CD4-positive, alpha-beta T cell treated with Interleukin-6 at 100 ng/mL for 8 hours (primary cell): ENCODE measurements at places on chromosomes 7 and 10.

DNA sequence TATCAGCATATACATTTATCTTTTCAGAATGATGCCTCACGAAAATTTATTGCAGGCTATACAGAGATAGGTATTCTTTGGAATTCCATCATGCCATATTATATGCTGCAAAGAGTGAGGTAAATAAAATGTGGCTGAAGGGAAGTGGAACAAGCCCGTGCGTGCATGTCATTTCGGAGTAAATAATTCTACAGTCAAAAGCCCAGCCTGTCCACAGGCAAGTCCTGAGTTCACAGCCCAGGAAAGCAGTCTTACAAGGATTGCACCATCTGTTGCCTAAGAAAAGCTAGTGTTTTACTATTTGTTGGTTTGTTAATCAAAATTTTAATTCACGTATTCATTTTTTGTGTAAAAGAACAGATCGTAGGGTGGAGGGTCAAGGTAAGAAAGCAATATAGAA lies 292.4 kb upstream of the AKR1E2 start:
- DNase-seq: no peak

DNA sequence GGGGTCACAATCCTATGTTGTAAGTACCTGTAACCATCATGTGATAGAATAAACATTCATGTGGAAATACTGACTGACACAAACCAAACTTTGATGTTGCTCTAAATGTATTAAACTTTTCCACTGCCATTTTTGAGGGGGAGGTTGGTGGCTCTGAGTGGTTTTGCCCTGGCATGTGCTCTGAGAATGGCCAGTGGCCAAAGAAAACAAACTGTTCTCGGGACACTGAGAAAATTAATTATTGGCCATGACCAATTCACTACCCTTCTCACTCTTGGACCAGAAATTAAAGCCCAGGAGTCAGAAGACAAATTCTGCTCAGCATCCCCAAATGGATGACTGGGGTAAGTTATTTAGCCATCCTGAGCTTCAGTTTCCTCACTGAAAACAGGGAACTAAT lies 195.9 kb downstream of the XPNPEP1 start:
- no peak for DNase-seq

GRCh38 chr10:121928528-121928884 lies 675 bp upstream of the ATE1 start:
- DNase-seq: no peak

DNA sequence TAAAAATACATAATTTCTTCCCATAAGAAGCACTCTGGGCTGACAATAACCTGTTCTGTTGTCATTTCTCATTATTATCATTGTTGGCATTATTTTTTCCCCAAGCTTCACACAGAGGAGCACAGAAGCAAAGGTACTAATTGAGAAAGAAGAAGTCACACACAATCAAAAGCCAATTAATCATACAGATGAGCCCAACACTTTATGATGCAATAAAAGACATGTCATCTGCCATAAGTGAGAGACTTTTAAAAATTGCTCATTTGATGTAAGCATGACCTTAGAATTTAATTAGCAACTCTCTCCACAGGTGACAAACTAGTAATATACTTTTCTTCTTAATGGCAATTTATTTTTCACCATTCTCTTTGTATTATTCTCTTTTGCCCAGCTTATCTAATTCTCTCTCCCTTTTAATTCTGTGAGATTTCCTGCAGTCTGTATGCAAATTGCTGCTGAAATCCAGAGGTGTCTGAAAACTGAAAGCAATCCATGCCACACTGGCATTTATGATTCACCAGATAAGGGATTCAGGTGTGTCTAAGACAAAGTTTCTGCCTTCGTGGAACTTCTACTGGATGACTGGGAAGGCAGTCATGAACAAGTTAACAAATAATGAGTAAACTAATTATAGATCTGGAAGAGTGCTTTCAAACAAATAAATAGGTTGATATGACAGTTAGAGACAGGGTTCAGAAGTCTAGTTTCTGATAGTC lies 203.5 kb downstream of the CHCHD3 start:
- no peak for DNase-seq

GRCh38 chr7:27522566-27522965 lies 140.1 kb downstream of the HIBADH start:
- no peak for DNase-seq

- DNase-seq: no peak
Observed at GRCh38 chr7:116356333-116356965, 143.1 kb upstream of the CAV2 start.

DNA sequence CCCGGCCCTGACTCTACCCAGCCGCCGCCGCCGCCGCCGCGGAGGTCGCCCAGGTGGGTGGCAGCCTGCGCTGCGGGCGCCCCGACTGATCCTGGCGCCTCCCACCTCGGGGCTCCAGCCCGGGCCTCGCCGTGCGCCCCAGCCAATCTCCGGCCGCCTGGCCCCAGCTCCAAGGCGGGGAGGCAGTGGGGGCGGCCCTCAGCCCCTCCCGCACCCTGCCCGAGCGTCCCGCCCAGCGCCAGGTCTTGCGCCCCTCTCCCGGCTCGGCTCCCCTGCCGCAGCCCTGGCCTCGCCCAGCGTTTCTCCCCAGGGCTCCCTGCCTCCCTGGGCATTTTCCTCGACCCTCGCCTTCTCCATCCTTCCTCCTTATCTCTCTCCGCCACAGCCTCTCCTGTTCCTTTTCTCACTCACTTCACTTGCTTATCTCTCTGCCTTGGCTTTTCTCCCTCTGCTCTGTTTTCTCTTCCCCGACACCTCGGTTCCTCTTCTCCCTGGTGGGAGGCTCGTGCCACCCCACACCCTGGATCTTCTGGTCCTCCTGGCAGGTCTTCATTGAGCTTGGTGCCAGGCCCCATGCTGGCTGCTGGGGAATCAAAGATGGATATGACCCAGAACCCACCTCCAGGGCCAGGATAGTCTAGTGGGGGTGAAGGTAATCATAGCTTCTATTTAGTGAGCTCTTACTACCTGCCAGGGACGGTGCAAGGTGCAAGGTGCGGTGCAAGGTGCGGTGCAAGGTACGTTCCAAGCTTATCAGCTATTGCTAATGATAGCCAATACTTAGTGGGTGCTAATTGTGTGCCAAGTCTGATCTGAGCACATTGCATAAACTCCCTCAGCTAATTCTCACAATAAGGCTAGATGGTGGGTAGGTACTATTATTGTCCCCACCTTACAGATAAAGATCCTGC lies at the start of gene SFRP5:
Gene SFRP5, minus strand, starts transcription at position 87 of the 911 bp plus-strand sequence. CDS start 166 bp downstream, outside the sequence.
- DNase-seq: no peak

DNA sequence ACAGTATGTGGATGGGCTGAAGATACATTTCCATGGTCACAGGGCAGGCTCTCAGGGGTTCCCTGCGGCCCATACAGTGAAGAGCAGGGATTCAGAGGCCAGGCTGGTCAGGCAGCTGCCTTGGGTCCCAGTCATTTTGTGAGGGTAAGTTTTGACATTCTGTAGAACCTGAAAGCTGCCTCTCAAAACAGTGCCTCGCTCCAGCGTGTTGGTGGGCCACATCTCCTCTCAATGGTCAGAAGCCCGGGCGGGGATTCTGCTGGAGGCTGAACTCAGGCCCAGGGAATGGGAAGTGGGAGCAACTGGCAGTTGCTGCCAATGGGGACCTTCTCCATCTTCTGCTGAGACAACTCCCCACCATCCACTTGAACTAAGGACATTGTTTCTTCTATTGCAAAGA lies 190.0 kb downstream of the PTPN20 start:
- no peak for DNase-seq

DNA sequence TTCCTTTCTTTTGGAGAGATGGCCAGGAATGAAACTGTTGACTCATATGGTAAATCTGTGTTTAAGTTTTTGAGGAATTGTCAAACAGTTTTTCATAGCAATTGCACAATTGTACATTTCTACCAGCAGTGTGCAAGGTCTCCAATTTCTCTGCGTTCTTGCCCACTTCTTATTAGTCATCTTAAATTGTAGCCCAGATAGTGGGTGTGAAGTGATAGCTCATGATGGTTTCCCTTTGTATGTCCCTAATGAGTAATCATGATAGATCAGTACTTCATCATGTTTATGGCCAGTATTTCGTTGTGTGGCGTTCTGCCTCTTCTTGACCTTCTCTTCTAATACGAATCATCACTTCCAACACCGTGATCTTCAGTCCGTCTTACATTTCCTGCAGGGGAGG lies 136.3 kb downstream of the DOCK1 start:
- DNase-seq: no peak

DNA sequence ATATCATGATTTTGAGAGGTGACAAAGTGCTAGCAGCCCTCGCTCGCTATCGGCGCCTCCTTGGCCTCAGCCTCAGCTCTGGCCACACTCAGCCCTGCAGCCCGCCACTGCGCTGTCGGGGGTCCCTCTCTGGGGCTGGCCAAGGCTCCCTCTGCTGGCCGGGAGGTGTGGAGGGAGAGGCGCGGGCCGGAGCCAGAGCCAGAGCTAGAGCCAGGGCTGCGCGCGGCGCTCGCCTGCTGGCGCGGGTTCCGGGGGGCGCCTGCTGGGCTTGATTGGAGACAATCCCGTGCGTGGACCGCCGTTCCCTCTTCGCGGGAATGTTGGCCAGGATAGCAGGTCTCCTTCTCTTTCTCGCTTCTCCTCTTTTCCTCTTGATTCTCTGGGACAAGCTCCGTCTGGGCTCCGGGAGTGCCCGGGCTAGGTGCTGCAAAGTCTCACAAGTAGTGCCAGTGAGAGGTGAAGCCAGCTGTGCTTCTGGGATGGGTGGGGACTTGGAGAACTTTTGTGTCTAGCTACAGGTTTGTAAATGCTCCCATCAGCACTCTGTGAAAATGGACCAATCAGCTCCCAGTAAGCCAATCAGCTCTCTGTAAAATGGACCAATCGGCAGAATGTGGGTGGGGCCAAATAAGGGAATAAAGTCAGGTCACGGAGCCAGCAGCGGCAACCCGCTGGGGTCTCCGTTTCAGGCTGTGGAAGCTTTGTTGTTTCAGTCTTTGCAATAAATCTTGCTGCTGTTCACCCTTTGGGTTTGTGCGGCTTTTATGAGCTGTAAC lies 43.4 kb upstream of the ELMO1 start:
- DNase-seq: no peak

- DNase-seq: no peak
Observed at GRCh38 chr10:101570428-101571270, 17.4 kb downstream of the POLL start.

DNA sequence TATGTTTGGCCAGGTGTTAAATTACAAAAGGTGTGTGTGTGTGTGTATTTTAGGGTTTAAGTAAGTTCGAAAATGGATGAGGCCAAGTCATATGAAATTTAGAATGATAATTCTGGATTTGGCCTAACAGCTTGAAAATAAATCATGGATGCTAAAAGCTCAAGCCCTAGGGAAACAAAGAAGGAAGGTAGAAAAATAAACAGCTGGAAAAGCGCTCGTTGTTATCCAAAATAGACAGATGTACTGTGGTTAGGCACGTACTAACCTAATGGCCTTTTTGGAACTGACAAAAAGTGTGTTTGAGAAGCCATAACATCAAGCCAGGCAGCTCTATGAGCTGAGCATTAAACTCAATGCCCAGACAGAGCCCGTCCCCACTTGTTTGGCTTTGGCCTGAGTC lies 17.5 kb upstream of the PALS2 start:
- DNase-seq: no peak

GRCh38 chr7:514651-515598 lies 4.7 kb downstream of the PDGFA start:
- DNase-seq: no peak

DNA sequence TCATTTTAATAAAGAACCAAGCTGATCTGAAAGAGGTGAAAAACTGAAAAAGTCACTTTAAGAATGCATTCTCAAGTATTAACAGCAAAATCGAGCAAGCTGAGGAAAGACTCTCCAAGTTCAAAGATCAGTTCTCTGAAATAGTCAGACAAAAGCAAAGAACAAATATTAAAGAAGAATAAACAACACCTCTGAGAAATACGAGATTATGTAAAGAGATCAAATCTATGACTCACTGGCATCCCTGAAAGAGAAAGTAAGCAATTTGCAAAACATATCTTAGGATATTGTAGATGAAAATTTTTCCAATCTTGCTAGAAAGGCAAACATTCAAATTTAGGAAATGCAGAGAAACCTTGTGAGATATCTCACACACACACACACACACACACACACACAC lies 138.4 kb upstream of the HGF start:
- DNase-seq: no peak

GRCh38 chr10:33412653-33413361 lies 78.3 kb upstream of the NRP1 start:
- no peak for DNase-seq

DNA sequence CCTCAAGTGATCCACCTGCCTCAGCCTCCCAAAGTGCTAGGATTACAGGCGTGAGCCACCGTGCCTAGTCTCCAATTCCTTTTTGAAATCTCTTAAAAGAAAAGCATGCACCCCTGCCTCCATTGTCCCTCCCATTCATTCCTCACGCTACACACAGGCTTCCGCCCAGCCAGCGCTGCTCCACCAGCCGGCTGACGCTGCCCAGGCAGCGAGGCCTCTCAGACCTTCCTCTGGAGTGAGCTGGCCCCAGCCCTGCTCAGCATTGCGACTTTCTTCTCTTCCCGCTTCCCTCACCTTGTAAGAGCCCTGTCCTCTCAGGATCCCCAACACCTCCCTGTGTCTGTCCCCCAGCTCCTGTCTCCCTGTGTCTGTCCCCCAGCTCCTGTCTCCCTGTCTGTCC lies 23.6 kb downstream of the RGS10 start:
- no peak for DNase-seq

DNA sequence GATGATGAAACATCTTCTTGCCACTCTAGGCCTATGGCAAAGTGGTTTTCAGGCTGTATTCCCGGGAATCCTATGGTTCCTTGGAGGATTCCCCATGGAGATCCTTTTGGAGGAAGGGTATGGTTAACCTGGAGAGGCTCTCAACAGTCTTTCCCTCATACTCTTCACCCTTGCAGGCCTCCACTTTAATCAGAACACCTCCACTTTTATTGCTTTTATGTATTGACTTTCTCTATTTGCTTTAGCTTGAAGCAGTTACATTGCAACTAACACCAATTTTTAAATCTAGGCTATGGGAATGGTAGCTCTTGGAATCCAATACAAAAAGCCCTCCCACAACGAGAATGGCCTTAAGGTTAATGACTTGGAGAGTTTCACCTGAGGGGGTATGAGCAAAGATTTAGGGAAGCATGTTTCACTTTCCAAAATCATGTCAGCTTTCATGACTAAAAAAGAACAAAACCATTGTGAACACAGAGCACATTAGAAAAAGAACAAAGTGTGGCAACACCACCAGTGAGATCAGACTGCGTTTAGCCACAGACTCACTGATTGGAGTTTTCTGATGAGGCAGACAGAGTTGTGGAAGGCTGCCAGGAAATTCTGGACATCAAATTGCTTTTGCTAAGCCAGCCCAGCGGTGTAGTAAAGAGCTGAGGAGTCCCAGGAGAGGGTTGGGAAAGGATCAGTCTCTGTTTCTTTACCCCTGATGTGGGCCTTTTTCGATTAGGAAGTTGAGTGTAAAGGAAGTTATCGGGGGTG lies 130.4 kb upstream of the BMPER start:
- no peak for DNase-seq

- DNase-seq: no peak
Observed at GRCh38 chr10:60684091-60684490, 94.2 kb upstream of the CDK1 start.

GRCh38 chr7:107694386-107694785 lies 33.8 kb downstream of the SLC26A4 start:
- no peak for DNase-seq

- peak; percentile 6 for DNase-seq
Observed at GRCh38 chr10:88974446-88975376, 15.9 kb upstream of the FAS start.

- no peak for DNase-seq
Observed at GRCh38 chr10:72688208-72688651, 3.7 kb upstream of the MCU start.

GRCh38 chr10:63783882-63784281 lies 262.7 kb downstream of the REEP3 start:
- DNase-seq: no peak

GRCh38 chr7:76292213-76292573 lies 10.3 kb upstream of the HSPB1 start:
- DNase-seq: no peak
